ENCODE measurements at places on chromosomes 7 and 10.

DNA sequence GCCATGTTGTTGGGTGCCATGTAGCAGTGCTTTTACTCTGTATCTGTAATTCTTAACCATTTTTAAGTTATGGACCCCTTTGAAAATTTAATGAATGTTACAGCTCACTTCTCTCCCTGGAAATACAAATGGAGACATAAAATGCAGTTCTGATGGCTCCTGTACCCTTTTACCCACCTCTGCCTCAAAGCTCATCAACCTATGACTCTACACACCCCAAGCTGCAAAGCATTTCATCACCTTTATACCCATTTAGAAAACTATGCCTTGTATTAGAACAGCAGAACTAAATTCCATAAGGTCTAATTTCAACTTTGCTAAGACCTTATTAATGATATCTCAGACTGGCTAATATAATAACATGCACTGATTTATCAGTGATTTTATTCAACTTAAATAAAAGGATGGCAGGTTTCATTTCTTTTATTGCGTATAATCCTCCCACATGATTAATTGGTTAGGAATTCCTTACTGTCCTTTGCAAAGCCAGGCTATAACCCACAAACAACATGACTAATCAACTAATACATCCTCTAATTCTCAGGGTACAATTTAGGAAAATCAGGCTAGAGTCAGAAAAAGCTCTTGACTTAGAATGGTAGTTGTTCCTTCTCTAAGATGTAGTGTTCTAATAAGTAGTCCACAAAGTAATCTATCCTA lies 68.1 kb downstream of the CPEB3 start:
- DNase-seq = no peak

- no peak for DNase-seq
Measured at GRCh38 chr10:105398202-105398601, 757.1 kb downstream of the SORCS3 start.

DNA sequence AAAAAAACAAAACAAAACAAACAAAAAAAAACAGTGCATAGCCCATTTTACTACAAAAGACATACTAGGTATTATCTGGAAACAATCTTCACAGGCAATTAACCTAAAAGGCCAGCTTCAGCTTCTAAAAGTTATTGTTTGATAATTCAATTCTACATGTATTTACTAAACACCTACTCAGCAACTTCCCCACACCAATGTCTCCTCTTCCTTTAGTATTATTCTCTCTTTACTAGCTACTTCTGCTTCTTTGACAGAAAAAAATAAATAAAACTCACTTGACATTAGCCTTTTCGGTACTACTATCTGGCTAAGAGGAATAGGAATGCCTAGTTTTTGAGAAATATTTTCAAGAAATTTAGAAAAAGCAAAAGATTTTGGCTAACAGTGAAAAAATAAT lies 2.8 kb downstream of the TM9SF3 start:
- DNase-seq = no peak

DNA sequence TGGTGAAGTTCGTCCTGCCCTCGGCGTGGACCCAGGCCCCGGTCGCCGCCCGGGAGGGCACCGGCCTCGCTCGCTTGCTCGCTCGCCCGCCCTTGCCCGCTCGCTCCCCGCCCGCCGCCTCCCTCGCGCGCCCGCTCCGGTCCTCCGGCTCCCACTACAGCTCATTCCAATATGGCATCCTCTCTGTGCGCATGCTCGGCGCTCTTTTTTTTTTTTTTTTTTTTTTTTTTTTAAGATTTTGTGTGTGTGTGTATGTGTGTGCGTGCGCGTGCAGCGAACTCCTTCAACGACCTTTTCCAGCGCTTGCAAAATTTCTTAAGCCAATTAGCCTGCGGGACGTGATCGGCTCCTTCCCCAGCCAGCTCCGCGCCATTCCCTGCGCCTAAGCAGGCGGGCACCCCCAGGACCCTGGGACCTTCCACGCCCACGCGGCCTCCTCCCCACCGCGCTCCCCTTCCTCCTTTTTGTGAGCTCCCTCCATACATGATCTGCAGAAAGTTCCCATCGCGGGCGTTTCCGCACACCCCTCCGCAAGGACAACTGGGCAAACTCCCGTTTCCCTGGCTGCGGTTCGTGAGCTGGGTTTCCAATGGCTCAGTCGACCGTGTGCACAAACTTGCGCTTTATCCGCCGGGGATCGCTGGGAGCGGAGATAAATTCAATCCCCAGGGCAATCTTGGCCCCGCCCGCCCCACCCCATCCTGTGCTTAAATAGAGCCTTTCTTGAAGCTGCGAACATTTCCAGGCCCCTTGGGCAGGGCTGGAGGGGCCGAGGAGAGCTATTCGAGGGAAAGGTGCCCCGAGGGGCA lies at the start of gene SFMBT2:
Gene SFMBT2, minus strand, starts transcription at position 173 of the 809 bp plus-strand sequence. CDS start 29,136 bp downstream, outside the sequence.
- peak; percentile 6 for DNase-seq

- no peak for DNase-seq
Measured at GRCh38 chr7:156950381-156950858, 908 bp downstream of the NOM1 start.

GRCh38 chr7:46133751-46134150 lies 212.7 kb upstream of the IGFBP3 start:
- DNase-seq = no peak

DNA sequence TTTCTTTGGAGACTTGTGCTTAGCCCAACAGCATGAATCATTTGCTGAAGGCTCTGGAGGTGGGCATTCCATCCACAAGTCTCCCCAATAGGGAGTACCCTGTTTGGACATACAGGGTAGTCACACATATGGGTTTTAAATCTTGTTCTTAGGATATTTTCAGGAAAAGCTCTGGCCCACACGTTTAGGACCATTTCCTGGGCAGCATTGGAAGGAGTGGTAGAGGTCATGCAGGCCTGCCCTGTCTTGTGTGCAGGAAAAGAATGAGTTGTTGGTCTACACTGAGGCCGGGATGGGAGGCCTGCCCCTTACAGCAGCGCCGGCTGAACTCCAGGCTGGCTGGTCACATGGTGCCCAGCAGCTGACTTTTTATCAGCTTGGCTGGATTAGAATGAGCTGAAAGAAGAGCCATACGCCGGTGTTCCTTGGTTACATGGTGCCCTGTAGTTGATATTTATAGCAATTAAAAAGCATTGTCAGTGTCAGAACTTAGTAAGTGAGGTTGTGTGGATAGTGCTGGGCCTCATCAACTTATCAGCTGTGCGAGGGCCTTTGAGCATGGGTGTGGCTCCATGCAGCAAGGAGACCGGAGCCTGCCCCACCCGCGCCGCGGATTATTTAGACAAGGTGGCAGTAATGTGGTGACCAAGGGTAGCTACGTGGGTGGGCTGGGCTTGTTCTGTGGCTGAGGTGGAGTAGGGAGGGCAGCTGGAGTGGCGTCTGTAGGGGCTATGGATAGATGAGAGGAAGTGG lies 28.6 kb downstream of the OGDH start:
- DNase-seq = no peak

GRCh38 chr10:51308116-51308515 lies 233.8 kb downstream of the PRKG1 start:
- DNase-seq = no peak

DNA sequence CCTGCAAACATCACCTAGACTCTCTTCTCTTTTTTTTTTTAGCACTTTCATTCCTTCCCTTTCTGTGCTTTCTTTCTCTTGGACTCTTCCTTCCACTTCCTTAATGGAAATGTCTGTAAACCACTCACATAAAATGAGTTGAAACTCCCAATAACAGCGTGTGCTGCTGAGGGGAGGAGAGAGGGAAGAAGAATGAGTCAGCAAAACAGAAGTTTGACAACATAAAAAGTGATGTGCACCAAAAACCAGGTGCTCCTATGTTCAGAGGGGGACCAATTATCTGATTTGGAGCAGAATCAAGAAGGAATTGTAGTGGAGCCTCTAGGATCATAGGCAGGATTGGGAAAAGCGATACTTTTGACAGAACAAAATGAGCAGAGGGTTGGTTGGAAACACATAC lies 712.1 kb upstream of the IGFBP3 start:
- DNase-seq = no peak

DNA sequence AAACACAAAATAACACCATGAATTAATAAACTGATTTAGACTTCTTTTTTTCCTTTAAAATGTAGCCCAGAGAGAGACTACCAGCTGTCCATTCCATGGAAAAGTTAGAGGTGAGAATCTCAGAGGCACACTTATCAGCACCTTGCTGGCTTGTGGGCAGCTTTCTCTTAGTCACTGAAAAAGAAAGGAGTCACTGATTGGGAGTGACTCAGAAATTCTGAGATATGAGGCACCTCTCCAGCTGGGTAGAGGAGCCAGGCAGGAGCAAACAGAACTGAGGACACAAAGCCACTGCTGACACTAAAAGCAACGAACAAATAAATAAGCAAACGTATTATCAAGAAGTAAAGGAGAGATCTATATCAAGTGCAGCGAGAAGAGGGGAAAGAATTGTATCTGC lies 310.6 kb downstream of the PARD3 start:
- no peak for DNase-seq

- no peak for DNase-seq
Measured at GRCh38 chr10:59346321-59346720, 16.0 kb downstream of the FAM13C start.
